ENCODE measurements at places on chromosomes 6 and 20. TPM values are rescaled to one million over a fixed set of nuclear protein-coding genes. Genes with fewer than 3 reads are reported as not detected.

The CPNE5 gene
- 1.7 TPM for total RNA-seq

The HRH3 gene
- not detected for total RNA-seq

The MAP1LC3A gene
- 1.6 TPM for total RNA-seq

The UBE3D gene
- 4.4 TPM for total RNA-seq

The SDC4 gene
- total RNA-seq = 6.7 TPM

The TM9SF4 gene
- total RNA-seq = 30.4 TPM

The ANKRD66 gene
- total RNA-seq = not detected

DNA sequence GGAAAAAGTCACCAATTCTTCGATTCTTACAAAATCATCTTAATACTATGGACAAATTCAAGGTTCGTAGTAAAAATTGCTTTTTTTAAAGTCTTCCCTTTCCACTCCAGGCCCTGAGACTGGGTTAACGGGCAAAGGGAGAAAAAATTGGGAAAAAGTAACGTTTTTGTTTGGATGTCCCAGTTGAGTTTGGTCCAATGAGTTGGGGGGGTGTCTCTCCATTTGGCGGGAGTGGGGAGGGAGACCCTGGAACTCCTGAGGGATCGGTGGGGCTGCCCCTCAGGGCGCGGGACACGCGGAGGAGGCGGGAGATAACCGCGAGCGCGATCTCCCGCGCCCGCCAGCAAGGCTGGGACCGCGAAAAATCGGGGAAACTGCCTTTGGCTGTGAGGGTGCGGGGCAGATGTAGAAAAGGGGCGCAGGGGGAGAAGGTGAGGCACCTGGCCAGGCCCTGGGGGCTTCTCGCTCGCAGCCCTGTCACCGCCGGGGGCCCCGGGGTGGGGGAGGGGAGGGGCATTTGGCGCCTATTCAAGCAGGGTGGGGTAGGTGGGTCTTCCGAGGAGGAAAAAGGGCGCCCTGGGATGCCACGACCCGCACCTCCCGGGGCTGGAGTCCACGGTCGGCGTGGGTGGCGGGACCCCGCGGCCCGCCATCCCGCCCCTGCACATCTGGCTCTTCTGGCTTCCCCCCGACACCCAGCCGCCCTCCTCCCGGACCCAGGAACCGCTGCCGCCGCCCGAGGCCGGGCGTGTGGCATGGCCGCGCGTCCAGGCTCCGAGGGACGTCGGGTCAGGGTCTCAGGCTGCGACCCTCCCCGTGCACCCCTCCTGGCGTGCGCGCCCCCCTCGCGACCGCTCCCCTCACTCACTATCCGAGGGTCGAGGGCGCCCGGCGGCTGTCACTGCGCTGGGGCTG is 595 bp downstream of the FBXO5 start:
- DNase-seq = peak; percentile 48

GRCh38 chr6:45450132-45450531 is 72.4 kb upstream of the SUPT3H start:
- no peak for DNase-seq

DNA sequence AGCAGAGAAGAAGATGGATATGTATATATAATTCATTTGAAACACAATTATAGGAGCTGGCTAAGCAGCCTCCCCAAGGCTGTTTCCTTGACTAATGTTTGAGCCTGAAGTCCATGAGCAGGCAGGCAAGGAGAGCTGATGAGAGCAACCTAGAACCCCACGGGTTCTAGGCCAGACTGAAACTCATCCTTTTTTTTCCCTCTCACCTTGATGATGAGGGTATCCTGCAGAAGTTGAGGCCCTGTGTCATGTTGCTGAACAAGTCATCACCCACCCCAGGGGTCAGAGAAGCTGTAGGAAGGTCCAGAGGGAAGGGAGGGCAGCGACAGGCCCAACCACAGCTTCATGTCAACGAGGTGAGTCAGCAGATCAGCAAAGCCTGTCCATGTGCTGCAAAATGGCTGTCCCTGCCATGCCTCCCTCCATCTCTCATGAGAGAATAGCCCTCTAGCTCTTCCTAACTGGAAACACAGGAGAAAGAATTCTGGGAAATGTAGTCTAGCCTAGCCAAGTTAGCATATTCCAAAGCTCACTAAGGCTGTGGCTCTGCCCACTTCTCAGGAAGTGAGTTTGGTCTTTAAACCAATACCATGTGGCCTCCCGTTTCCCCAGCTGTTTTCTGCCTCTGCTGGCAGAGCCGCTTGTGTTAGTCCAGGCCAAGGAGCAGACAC is 91.3 kb upstream of the DTNBP1 start:
- no peak for DNase-seq

DNA sequence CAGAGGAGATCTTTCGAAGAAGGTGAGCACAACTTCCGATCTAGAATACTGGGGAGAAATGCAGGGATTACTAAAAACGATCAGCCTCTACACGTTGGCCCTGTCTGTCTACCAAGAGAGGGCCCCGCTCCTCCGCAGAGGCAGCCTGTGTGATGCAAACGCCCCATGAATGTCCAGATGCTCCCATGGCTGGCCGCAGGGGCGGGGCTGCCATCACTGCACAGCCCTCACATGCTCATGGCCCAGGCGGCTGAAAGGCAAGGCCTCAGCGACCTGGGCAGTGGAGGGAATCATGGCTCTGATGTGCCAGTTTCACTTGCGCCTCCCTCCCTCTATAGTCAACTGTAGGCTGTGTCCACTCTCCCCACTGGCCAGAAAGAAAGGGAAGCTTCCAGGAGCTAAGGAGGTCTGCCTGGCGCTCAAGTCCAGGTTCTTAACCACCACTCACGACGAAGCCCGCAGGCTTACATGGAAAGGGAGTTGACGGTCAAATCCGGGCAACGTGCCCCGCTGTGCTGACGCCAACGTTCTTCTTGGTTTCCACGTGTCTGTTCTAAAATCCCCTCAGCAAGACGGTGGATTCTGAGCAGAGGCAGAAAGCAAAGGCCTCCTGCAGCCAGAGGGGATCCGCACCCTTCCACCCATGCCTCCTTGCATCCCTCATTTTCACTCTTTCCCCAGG is 14.2 kb downstream of the PXDC1 start:
- DNase-seq = no peak

- peak; percentile 36 for DNase-seq
Measured at GRCh38 chr6:34657307-34657978, 39.1 kb downstream of the ILRUN start.

DNA sequence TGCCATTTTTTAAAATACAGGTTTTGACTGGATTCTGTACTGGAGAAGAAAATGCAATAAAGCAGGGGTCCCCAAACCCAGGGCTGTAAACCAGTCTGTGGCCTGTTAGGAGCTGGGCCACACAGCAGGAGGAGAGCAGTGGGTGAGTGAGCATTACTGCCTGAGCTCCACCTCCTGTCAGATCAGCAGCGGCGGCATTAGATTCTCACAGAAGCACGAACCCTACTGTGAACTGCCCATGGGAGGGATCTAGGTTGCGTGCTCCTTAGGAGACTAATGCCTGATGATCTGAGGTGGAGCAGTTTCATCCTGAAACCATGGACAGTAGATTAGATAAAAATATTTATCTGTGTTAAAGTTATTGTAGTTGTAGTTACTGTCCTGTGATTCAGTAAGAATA is 21.1 kb upstream of the FBXO9 start:
- no peak for DNase-seq

- no peak for DNase-seq
Measured at GRCh38 chr20:41234041-41234440, 83.5 kb downstream of the ZHX3 start.

DNA sequence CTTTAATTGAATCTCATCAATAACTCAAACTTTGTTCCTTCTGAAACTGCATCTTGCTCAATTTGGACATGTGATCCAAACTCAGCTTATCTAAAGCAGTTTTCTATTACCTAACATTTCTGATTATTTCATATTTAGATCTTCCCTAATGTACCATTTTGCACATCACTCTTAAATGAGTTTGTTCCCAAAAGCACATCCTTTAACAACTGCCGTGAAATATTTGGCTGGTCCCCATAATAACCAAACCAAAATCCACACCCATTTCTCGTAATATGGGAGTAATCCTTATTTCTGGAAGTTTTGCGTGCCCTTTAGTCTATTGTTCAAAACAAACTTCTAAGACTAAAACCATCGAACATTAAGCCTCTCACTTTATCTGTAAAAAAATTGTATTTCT is 94.9 kb downstream of the TASP1 start:
- no peak for DNase-seq

DNA sequence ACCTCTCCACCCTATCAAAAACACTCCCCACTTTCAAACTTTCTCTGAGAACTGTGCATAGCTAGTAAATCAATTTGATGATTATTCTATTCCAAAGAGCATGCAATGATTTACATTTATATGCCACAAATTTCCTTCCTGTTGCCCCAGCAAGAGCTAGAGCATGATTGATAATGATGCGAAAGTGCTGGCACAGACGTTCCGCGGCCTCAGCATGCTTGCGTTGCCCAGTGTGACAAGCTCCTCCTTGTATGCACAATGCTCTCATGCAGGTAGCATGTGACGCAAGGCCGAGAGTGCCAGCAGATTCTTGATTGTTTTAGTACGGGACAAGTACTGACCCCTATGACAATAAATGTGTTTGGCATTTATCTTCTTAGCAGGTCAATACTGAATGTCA is 696.3 kb upstream of the SLC35B3 start:
- no peak for DNase-seq

GRCh38 chr20:58431134-58431533 is 42.1 kb downstream of the VAPB start:
- DNase-seq = no peak

- no peak for DNase-seq
Measured at GRCh38 chr20:61956396-61957342, 109.0 kb downstream of the TAF4 start.

- no peak for DNase-seq
Measured at GRCh38 chr20:24432046-24432442, 37.4 kb upstream of the SYNDIG1 start.

GRCh38 chr6:80527552-80528052 is 421.1 kb downstream of the BCKDHB start:
- DNase-seq = no peak

GRCh38 chr6:25481267-25481666 is 170.7 kb upstream of the SCGN start:
- no peak for DNase-seq

DNA sequence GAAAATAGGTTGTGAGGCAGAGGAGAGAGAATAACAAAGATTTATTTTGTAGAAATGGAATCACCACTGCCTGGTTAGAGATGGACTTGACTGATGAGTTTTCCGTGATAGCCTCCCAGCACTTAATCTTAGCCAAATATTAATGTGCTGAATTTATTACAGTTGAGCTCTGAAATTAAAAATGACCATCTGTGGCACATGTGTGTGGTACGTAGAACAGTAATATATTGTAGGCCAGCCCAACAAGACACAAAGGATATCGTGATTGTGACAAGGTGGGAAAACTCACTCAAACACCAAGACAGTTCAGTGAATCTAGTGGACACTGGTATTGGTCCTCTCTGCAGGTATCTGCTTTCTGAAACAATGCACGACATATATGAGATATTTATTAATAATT is 119.4 kb downstream of the HAO1 start:
- no peak for DNase-seq

- DNase-seq = no peak
Measured at GRCh38 chr6:37407948-37408347, 25.1 kb upstream of the CMTR1 start.

GRCh38 chr6:99143108-99143861 is 195.5 kb upstream of the FBXL4 start:
- no peak for DNase-seq

- DNase-seq = peak; percentile 32
Measured at GRCh38 chr20:967796-968742, 34.0 kb downstream of the RSPO4 start.

GRCh38 chr20:24604966-24605665 is 135.7 kb downstream of the SYNDIG1 start:
- no peak for DNase-seq

GRCh38 chr6:137787016-137787415 is 80.0 kb upstream of the TNFAIP3 start:
- DNase-seq = no peak

- peak; percentile 76 for DNase-seq
Measured at GRCh38 chr20:645318-646106, 7.5 kb downstream of the SRXN1 start.

DNA sequence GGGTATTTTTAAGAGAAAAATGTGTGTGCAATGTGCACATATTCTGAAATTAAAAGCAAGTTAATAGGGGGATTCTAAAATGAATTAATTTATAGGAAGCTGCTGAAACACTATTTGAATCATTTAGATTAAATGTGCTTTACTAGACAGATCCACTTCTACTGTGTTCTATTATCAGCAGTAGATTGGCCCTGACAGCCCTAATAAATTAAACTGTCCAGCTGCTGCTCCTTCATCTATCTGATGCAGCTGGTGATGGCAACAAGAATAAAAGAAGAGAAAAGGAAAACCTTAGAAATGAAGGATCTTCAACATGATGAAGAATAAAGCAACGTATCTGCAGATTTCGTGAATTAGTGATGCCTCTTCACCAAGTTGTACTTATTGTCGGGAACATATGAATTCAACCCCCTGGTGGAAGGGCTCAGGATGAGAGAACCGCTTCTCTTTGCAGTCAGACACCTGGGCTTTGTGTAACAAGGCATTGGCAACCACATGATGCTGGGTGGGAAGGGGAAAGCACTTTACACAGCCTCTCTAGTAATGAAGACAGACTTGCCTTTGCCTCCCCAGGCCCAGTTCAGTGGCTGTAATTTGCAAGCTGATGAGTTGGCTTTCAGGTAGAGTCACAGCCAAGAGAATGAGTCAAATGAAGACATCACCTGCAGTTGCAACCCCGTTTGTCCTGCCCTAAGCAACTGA is 94.4 kb downstream of the LAMP5 start:
- no peak for DNase-seq

DNA sequence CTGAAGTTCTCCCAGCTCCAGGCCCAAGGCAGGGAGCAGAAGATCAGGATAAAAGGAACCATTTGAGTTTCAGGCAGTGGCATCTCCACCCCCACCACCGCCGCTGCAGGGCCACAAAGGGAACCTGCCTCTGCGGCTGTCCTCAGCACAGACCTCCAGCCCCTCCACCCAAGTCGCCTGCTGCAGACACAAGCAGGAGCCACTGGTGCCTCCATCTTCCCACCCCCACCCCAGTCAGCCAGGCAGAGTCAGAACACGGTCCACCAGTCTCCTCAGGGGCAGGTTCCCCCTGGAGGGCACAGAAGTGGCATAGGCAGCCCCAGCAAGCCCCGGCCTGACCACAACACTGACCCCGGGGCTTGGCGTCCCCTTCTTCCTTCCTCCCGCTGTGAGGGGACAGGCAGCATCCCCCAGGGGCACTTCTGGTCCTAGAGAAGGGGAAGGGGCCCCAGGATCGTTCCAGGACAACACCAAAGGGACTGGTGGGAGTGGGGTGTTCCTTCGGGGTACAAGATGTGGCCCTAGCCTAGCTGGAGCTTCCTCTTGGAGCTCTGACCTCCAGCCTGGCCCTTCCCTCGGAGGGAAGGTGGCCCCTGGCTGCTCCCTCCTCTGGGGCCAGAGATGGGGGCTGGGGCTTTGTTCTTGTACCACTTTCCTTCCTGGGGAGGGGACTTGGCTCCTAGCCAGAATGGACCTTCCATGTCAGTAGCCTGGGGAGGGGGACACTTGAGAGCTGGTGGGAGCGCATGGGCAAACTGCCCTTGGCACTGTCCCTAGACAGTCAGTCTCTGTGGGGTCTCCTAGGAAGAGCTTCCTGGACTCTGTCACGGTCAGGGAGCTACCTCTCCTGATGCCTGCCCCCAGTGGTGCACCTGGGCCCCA is 36.0 kb downstream of the YTHDF1 start:
- DNase-seq = no peak
